ENCODE measurements at places on chromosomes 1 and 21.
A peak's percentile ranks its signal among the peaks of the same experiment; 100 is the strongest.

- no peak for DNase-seq
These were observed 5.7 kb downstream of the KCNN3 start for GRCh38 chr1:154864189-154864975.

- no peak for DNase-seq
These were observed 7.1 kb upstream of the GADD45A start for GRCh38 chr1:67677930-67678329.

DNA sequence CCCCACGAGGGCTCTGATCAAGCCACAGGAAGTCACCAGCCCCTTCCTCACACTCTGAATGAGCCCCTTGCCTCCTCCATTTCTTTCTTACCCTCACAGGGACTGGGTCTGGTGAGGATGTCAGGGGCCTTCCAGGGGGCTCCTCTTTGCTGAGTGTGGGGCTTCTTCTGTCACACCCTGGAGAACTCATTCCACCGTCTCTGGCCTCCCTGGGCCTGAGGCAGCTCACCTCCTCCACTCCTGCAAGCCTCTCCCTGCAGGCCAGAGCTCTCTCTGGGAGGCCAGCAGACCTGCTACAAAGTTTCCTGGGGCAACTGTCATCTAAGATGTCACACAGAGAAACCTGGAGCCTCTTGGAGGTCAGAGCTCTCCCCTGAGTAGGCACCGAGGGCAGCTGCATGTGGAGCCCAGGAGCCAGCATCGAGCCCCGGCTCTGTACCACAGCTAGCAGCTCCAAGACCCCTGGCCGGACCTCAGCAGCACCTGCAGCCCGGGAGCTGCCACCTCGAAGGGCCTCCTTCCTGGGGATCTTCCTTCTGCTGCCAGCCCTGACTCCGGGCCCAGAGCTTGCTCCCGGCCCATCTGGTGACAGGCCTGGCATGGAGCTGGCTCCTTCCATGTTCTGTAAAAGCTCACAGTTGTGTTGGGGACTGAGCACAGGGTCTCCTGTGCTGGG is 1.1 kb downstream of the SPOCD1 start:
- DNase-seq = no peak

GRCh38 chr1:212153635-212154034 is 118.1 kb downstream of the DTL start:
- no peak for DNase-seq

GRCh38 chr1:227994632-227995300 is 12.0 kb upstream of the WNT3A start:
- no peak for DNase-seq

DNA sequence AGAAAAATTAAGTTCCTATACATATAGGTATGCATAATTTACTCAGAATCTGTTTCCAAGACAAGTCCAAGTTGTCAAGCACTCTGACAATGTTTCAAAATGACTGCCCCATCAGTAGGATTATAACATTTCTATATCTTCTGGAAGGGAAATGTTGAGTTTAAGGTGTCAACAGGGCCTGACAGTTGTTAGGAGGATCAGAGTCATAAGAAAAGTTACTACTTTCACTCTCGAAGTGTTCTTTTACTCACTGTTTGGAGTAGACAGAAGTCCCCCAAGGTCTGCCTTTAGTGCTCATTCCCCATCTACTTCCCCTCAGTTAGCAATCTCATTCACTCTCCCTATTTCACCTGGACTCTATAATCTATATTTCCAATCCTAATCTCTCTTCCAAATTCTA is 20.6 kb upstream of the MAGI3 start:
- DNase-seq = no peak

DNA sequence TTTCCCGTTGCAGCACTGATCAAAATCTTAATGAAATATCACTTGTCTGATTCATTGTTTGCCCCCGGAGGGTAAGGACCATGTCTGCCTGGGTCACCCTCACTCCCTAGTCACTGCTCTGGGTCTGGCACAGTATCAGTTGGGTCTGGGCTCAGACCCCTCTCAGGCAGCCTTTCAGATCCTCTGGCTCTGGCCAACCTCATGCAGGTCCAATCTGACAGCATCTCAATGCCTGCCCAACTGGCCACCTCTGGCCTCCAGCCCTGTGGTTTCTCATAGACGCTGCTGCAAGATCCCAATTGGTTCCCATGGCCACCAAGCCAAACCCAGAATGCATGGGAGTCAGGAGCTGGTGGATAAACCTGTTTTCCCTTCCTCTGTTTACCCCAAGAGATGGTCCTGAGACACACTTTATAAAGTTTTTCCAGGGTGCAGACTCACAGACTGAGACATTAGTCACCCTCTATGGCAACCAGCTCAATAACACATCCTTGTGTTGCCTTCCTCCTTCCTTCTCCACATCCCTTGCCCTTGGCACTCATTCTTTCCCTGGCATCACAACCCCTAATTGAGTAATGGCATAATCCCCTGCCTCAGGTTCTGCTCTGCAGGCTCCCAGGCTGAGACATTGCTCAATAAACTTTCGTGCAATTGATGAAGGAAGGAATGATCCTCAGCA is 199.2 kb downstream of the GRIK3 start:
- no peak for DNase-seq

DNA sequence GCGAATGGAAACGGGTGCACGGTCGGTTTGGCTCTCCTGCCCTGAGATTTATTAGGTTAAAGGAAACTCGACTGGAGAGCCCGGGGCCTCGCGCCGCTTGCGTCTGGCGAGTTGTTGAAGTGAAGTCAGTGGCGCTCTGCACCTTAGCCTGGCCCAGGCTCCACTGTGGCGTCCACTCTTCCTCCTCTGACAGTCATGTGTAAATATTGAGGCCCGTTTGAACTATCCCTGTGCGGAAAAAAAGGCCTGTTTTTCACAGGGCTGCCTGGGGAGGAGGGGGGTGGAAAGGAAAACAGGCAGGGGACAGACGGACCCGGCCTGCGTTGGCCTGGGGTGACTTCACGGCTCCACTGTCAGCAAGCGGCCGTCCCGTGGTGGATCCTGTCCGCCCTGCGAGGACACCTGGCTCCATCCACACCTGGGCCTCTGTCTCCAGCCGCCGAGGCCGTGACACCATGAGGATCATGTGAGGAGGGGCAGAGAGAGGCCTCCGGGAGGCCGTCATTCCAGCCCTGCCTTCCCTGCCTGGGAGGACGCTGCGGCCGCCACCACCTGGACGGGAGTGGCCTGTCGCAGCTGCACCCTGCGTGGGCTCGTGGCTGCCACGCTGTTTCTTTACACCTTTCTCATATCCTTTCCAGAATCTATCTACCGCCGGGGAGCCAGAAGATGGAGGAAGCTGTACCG is 59.8 kb downstream of the FAAP20 start:
- DNase-seq = no peak

- no peak for DNase-seq
These were observed 40.6 kb downstream of the NTNG1 start for GRCh38 chr1:107181253-107181969.

GRCh38 chr1:32464191-32464715 is 619 bp upstream of the ZBTB8B start:
- no peak for DNase-seq

DNA sequence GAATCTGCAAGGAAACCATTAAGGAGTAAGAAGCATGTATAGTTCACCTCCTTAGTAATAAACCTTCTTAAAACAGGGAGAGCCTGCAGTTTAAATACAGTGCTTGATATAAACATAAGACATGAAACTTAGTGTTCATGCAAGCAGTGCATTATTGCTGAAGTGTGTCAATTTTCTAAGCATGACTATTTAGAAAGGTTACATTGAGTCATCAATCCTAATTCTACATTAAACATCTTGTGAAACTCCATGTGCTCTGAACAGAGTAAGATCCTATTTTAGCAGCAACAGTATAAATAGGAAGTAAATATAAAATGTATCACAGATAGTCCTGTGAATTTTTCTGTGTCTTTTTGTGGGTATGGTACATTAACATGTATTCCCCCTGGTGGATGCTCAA is 135.5 kb downstream of the ESRRG start:
- DNase-seq = no peak

- DNase-seq = no peak
These were observed 71.8 kb upstream of the ERRFI1 start for GRCh38 chr1:8097908-8098307.

- no peak for DNase-seq
These were observed 8.7 kb downstream of the XPR1 start for GRCh38 chr1:180640531-180640949.

DNA sequence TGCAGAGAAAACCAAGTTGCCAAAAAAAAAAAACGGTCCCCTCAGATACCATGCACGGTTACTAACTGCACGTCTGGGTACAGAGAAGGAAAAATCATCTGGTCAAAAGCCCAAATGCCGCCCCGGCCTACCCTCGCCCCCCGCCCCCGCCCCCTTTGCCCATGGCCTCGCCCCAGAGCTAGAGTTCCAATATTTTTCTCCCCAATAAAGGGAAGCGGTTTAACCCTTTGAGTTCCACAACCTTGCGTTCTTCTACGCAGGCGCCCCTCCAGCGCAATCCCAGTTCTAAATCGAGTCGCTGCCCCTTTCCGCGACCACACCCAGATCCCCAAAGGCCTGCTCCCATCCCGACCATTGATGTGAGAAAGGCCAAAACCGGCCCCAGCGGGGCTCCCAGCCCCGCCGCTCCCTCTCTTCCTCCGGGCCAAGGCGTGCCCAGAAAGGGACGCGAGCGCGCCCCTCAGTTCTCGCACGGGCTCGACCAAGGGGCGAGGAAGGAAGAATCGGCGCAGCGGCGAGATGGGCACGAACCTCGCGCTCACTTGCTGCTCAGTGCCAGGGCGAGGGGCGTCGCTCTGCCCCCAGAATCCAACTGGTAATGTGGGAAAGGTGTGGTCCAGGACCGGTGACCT is 797 bp downstream of the WDR47 start:
- peak; percentile 6 for DNase-seq

DNA sequence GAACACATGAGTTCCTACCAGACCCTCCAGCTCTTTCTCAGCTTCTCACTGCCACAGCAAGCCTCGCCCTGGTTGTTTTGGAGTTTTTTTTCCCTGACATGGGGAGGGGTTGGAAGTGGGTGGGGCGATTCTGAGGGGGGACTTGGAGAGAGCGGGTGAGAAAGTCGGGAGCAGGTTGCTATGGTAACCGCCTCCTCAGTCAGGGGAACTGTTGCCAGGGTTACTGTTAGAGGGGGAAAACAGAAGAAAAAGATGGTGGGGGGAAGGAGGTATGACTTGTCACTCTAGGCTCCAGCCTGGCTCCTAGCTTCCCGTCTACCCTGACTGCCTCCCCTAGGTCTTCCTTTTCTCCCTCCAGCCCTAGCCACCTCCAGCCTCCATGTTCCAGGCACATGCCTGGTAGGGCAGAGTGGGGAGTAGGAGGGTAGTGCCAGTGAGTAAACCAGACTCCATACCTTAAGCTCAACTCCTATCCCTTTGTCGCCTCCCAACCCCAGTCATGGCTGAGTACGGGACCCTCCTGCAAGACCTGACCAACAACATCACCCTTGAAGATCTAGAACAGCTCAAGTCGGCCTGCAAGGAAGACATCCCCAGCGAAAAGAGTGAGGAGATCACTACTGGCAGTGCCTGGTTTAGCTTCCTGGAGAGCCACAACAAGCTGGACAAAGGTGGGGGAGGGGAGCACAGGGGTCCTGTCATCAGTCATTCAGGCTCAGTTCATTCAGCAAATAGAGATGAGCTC is 6.0 kb downstream of the PEA15 start:
- DNase-seq = no peak

DNA sequence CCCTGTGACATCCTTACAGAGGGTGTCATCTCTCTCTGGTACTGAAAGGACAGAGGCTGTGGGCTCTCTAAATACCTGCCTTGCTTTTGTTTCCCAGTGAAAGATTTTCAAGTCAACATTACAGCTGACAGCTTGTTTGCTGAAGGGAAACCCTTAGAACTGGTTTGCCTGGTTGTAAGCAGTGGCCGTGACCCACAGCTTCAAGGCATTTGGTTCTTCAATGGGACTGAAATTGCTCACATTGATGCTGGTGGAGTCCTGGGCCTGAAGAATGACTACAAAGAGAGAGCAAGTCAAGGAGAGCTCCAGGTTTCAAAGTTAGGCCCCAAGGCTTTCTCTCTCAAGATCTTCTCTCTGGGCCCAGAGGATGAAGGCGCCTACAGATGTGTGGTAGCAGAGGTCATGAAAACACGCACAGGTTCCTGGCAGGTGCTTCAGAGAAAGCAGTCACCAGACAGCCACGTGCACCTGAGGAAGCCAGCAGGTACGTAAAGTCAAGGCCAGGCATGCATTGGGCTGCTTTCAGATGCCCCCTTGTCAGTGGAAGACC is 11.8 kb downstream of the CD101 start:
- DNase-seq = no peak

GRCh38 chr1:241627453-241628259 is 12.5 kb downstream of the CHML start:
- DNase-seq = no peak

DNA sequence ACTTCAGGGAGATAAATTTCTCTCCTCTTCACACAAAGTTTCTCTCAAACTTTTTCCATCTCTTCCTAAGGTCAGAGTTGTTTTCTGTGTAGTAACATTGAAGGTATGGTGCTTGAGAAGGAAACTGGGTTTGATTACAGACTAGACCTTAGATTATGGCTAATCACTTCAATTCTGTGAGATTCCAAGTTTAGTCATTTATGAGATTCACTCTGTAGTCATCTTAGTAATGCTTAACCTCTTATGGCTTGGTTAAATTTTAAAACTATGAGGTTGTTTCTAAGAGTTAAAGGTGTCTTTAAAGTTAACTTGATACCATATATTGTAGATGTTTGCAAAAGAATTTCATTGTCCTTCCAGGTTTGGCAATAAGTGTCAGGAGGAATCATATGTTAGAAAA is 1092.2 kb downstream of the KCNT2 start:
- DNase-seq = no peak

GRCh38 chr1:234779160-234779538 is 169.2 kb upstream of the IRF2BP2 start:
- no peak for DNase-seq

DNA sequence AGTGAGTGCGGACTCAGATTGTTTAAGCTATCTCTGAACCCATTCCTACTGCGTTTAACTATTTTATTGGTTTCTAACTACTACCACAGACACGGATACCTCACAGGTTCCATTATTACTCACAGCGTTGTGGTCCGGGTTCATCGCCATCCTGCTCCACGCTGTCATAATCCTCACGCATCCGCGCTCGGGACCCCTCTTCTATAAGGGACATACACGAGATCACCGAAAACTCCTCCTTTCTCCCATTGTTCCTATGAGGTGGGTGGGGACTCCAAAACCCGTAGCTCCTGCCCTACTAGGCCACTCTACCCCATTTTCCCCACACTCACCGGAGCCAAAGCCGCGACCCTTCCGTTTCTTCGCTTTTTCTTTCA is 610 bp downstream of the RBM8A start:
- peak; percentile 13 for DNase-seq

GRCh38 chr1:107896936-107897335 is 68.0 kb downstream of the VAV3 start:
- no peak for DNase-seq

- DNase-seq = no peak
These were observed 4.2 kb upstream of the GNL2 start for GRCh38 chr1:37599940-37600339.

GRCh38 chr1:58447042-58447441 is 99.5 kb downstream of the OMA1 start:
- DNase-seq = no peak

- DNase-seq = no peak
These were observed 111.9 kb downstream of the PTPN14 start for GRCh38 chr1:214439352-214440119.
